Stimulated activated CD8-positive, alpha-beta memory T cell treated with anti-CD3 and anti-CD28 coated beads, Interleukin-4, amount 100 ng/mL, for 4 hours (primary cell): ENCODE measurements at places on chromosomes 12 and 14.

DNA sequence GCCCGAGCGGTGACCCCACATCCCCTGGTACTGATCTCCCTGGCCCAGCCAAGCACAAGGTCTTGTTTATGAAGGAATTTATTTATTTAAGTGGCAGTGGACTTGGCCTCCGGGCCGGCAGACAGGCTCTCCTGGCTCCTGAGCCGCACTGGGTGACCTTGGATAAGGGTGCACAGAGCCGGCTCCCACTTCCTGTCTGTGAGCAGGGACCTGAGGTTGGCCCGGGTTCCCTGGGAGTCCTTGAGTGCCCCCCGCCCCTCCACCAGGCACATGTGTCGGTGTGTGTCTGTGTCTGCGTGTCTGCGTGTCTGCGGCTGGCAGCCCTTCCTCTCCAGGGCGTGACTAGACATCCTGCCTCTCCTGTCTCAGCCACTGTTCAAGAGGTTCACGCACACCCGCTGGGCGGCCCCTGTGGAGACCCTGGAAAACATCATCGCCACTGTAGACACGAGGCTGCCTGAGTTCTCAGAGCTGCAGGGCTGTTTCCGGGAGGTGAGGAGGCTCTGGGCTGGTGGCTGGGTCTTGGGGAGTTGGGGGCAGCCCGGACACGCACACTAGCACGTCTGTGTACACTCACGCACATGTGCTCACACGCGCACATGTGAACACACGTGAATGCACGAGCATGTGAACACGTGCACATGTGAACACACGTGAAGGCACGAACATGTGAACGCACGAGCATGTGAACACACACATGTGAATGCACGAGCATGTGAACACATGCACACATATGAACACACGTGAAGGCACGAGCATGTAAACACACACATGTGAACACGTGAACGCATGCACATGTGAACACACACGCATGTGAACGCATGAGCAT, 9.3 kb downstream of the TNFAIP2 start:
- DNase-seq: no peak

DNA sequence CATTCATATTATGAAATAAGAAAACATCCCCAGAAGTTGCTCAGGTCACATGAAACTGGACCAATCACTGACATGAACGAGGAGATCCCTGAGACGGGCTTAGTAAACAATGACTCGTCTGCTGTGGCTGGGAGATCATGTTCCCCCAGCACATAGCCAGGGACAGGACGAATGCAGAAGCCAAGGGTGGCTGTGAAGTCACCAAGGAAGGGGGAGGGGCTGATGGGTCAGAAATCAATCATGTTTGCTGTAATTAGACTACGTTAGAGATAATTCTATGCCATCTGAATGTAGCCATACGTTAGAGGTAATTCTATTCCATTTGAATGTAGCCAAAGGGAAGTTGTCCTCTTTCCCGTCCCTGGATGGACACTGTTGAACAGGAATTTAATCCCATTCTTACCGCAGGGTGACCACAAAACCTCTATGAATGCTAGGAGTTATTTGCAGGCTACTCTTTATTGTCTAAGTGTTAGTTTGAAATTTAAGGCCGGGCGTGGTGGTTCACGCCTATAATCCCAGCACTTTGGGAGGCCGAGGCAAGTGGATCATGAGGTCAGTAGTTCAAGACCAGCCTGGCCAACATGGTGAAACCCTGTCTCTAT, 332.9 kb downstream of the TMEM132D start:
- DNase-seq: no peak

GRCh38 chr14:92880851-92881250, 42.1 kb upstream of the CHGA start:
- no peak for DNase-seq

DNA sequence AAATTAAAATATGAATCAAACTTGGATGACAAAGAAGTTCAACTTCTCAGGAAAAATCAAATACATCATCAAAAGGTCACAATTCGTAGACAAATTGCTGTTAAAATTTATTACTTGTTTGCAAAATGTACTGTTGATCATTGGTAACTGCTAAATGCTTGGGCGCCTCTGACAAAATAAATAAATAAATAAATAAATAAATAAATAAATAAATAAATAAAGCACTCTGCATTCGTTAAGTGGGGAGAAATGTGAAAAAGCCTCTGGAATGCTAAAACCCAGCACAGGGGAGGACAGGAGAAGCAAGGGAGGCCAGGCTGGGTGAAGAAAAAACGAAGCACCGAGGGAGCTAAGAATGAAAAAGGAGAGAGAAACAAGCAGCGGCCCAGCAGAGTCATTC, 115.2 kb downstream of the BCL11B start:
- DNase-seq: no peak

- no peak for DNase-seq
Observed at GRCh38 chr14:75672605-75673192, 11.7 kb downstream of the TTLL5 start.

GRCh38 chr12:14841761-14842160, 1.6 kb downstream of the ART4 start:
- no peak for DNase-seq

GRCh38 chr12:65938807-65939206, 114.5 kb downstream of the HMGA2 start:
- no peak for DNase-seq

- no peak for DNase-seq
Observed at GRCh38 chr14:89226801-89227495, 190.1 kb downstream of the FOXN3 start.

DNA sequence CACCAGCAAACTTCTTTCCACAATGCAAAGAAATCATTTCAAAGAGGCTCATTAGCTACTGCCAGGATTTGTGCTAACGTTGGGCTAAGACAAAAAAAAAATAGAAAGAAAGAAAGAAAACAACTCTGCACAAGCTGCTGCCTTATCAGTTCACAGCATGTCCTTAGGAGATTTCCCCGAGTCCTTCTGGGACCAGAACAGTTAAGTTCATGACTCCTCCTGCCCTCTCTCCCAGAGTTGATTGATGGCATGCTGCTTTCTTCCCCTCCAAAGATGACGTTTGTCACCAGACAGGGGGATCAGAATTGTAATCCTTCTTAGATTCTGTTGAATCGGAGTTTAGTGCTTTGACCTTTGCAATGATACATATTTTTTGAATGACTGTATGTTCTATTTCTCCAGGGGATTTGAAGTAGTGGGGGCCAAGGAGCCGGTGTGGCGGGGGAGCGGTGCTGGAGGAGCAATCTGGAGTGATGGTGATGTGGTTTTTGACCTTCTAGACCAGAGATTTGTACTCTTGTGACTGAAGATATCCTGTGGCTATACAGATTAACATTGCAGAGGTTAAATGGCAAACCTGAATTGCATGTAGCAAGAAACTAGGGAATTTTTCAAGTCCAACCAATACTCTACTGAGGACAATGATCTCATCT, 409.2 kb upstream of the TMPO start:
- DNase-seq: no peak

DNA sequence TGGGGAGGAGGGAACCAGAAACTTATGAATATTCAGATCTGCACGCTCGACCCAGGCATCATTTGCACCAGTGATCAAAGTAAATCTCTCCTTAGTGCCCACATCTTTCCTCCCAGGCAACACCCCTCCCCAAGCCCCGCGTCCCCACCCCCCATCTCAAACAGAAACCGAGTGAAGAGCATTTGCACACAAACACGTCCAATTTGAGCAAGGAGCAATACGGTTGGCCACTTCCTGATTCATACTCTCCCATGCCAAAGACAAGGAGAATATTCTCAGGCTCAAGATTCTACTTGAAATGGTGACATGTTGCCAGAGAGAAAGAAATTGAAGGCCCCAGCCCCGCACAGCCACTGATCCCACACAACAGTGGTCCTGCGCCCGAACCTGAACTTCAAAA, 7.1 kb downstream of the FOXN3 start:
- DNase-seq: no peak

DNA sequence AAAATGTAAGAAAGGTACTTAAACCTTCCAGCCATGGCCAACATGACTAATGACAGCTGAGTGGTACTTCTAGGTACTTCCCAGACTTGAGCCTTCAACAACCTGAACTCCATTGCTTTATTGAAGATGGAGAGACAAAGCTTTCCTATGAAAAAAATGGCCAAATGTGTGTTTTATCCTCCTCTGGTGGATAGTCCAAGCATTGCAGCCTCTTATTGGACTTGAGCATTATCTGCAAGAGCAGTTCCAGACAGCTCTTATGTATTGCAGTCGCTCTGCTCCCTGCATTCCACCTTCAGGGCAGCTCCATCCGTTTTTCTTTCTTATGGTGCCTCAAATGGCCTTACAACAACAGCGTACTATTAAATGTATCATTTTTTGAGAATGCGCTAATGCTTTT, 588.2 kb downstream of the NRXN3 start:
- no peak for DNase-seq

GRCh38 chr14:104352493-104353220, 214.3 kb downstream of the KIF26A start:
- no peak for DNase-seq
